ENCODE measurements at places on chromosomes 7 and 10.

DNA sequence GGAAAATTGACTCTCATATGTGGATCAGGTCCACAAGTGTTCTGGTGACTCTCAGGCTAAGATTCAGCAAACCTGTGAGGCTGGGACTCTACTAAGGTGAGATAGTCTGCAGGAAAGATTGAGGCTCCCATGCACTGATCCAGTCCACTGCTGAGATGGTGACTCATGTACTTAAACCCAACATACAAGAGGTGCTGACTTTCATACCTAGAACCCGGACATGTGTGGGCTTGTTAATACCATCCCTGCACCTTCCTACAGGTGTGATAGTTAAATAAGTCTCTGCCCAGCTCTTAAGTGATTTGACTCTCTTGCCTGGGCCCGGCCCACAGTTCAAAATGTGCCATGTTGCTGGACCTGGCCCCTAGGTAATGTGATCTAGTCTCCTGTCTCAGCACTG lies 27.1 kb upstream of the ZNF107 start:
- DNase-seq = no peak

GRCh38 chr10:7484456-7485243 lies 73.8 kb upstream of the SFMBT2 start:
- DNase-seq = no peak

DNA sequence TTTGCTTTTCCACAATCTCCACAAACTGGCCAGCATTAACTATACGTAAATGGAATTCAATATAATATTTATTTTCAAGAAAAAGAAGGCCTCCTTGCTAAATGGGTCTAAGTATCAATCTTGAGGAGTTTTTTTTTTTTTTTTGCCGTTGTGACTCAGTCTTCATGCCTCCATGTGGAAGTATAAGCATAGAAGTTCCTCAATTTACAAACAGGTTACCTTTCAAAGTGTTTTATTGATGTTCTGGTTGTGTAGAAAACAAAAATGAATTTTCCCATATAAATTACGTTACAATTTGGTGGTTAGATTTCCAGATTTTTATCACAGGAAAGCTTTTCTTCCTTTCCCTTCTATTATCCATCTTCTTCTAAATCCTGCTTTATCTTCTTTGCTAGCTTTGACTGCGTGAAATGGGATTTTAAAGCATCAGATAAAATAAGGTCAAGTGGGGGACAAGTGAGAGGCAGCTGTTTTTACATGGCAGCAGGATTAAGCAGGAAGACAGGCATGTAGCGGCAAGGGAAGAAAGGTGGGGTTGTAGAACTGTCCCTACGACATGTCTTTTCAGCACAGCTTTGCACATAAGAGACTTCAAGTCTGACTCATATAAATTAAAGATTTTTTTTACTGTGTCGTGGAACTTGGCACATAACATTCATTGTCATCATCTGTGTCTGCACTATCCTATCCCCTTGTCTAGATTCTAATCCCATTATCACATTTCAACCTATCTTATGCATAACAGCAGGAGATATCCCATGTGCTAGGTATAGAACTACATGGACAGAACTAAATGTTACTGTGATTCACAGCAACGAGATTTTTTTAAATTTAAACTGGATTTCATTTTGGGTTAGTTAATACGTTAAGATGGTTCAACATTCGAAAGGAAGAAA lies 135.3 kb upstream of the FAM3C start:
- no peak for DNase-seq

- no peak for DNase-seq
These were observed 146.8 kb upstream of the PRKCQ start for GRCh38 chr10:6726924-6727323.

GRCh38 chr7:84469034-84469433 lies 274.4 kb upstream of the SEMA3A start:
- no peak for DNase-seq

DNA sequence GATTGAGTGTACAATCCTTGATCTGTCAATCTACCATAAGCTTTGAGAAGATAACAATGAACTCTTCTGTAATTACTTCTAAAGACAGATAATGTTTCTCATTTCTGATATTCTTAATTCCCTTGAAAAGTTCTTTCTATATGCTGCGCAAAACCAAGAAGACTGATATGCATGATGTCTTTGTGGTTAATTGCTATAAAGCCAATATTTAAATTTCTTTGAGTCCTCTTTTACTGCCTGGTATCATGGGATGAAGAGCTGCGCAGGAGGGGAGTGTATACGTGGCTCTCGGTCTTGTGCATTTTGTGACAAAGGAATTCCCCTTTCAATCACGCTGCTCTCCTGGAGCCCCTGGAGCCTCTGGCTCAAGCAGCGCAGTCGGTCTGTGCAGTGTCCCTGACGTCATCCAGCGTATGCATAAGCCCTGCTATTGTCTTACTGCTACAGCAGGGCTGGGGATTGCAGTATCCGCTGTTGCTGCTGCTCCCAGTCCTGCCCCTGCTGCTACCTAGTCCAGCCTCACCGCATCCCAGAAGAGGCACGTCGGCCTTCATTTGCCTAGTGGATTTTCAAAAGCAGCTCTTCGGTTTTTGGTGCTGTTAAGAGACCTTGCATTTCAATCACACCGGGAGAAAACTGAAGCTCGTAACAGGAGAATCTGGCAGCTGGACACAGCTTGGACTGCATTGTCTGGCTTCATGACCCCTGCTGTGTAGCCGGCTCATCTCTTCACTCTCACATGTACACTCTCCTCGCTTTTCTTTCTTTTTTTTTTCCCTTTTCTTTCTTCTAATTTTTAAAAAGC lies 66.7 kb downstream of the ST7 start:
- peak; percentile 81 for DNase-seq

- no peak for DNase-seq
These were observed 267.2 kb upstream of the SLC26A5 start for GRCh38 chr7:103712991-103713778.

- peak; percentile 75 for DNase-seq
These were observed 245.9 kb downstream of the MTERF1 start for GRCh38 chr7:91634485-91635177.

DNA sequence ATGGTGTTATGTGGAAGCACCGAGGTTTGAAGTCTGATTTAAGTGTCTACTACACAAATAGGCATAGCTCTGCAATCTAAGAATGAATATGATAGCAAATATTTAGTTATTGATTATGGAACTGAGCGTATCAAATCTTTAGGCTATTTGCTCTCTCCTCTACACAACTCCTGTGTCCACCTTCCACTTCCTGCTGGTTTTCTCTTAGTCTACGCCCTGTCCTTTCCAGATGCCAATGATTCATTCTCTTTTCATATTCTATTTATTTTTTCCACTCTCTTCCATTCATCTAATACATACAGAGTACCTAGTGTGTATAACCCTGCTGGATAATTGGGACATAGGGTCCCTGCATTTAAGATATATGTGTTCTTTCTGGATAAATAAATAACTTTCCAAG lies 83.7 kb downstream of the DGKB start:
- no peak for DNase-seq

DNA sequence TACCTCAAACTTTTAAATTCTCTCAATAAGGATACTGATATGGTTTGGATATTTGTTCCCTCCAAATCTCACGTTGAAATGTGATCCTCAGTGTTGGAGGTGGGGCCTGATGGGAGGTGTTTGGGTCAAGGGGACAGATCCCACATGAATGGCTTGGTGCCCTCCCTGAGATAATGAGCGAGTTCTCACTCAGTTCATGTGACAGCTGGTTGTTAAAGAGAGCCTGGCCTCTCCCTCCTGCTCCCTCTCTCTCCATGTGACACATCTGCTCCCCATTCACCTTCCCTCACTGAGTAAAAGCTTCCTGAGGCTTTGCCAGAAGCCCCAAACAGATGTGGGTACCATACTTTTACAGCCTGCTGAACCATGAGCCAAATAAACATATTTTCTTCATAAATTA lies 19.2 kb downstream of the ABCB4 start:
- no peak for DNase-seq

GRCh38 chr7:51023547-51023946 lies 240.9 kb upstream of the GRB10 start:
- no peak for DNase-seq

DNA sequence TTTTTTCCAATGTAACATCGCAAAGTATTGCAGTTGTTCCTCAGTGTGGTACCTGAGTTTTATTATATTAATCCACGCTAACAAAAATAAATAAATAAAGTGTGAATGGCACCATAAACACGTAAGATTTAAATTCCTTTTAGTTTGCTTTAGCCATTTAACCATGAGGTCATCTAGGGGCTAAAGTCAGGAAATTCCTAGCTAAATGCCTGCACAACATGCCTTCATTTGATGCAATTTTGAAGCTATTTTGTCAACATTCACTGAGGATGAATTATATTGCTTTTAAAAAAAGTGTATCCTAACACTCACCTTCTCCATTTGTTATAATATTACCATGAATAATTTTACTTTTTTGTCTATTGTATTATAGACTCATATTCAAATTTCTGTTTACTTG lies 714.4 kb downstream of the GATA3 start:
- no peak for DNase-seq

- no peak for DNase-seq
These were observed 55.1 kb downstream of the CPED1 start for GRCh38 chr7:121043314-121044234.

DNA sequence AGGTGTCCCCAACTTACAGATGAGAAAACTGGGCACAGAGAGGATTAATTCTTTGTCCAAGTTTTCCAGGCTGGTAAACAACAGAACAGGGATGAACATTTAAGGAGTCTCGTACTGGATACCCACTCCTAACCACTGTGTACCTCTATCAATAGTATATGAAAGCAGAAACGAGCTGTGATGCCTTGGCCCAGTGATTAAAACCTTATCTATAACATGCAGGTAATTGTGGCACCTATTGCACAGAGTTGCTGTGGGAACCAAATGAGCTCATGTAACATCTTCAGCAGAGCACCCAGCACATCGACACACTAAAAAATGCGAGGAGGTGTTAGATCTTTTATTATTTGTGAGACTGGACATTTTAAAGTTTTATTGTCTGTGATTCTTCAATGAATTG lies 1.6 kb downstream of the TMEM273 start:
- no peak for DNase-seq

GRCh38 chr10:30724296-30724695 lies 94.7 kb upstream of the LYZL2 start:
- no peak for DNase-seq

DNA sequence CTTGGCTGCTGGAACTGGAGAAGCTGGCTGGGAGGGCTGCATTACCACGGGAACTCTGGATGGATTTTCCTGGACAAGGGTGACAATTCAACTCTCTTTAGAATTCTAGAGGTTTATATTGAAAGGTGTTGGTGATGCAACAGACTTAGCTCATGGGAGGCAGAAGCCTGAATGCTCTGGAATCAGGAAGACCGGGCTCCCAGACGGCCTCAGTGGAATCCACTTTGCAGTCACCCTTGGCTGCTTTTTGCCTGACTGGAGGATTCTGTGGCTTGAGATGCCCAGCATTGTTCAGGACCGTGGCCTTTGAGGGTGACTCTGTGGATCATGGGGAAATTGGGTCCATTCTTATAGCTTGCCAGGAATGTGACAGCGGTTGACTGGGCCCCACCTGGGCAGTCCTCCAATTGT lies 32.3 kb downstream of the PYROXD2 start:
- no peak for DNase-seq

GRCh38 chr7:107693396-107693795 lies 32.8 kb downstream of the SLC26A4 start:
- DNase-seq = no peak

- no peak for DNase-seq
These were observed 314.3 kb upstream of the ZMIZ1 start for GRCh38 chr10:78754269-78755062.

DNA sequence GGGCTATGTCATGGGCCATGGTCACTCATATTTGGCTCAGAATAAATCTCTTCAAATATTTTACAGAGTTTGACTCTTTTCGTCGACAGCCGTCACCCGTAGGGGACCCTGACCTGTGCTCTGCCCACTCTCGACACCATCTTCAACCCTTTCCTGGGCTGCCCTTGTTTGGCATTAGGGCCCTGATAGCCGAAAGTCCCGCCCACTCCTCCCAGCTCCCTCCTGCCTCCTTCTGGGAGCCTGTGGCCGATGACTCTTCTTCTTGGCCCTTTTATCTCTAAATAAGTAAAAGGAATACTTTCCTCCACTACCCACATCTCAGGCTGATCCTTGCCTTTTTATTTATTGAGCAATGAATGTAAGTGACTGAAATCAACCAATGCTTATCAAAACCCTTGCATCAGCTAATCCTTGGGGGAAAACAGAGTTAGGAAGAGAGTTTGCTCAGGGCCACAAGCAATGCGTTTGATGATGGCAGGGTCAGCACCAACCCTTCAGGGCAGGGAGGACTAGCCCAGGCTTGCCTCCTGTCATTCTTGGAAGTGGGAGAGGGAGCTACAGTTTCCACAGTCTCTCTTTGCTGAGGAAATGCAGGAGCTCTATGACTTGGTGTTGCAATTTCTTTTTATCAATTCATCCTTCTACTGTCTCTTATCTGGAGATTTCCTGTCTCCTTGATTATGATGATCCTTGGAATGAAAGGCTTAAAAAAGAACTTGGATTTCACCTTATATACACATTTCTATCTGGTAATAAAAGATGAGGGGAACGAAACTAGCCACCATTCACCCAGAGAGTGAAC lies 218.2 kb upstream of the PODXL start:
- no peak for DNase-seq

- DNase-seq = no peak
These were observed 20.6 kb upstream of the HDAC9 start for GRCh38 chr7:18474944-18475343.

GRCh38 chr7:149776289-149776688 lies 2.9 kb upstream of the ZNF467 start:
- no peak for DNase-seq

- no peak for DNase-seq
These were observed 43.0 kb downstream of the CH25H start for GRCh38 chr10:89164080-89164479.

GRCh38 chr10:97647556-97647955 lies 7.1 kb downstream of the PI4K2A start:
- no peak for DNase-seq

GRCh38 chr10:3801558-3802192 lies 16.7 kb upstream of the KLF6 start:
- no peak for DNase-seq

GRCh38 chr10:96695975-96696634 lies 24.2 kb downstream of the PIK3AP1 start:
- DNase-seq = no peak

- no peak for DNase-seq
These were observed 6.6 kb downstream of the UFSP1 start for GRCh38 chr7:100882785-100883526.

DNA sequence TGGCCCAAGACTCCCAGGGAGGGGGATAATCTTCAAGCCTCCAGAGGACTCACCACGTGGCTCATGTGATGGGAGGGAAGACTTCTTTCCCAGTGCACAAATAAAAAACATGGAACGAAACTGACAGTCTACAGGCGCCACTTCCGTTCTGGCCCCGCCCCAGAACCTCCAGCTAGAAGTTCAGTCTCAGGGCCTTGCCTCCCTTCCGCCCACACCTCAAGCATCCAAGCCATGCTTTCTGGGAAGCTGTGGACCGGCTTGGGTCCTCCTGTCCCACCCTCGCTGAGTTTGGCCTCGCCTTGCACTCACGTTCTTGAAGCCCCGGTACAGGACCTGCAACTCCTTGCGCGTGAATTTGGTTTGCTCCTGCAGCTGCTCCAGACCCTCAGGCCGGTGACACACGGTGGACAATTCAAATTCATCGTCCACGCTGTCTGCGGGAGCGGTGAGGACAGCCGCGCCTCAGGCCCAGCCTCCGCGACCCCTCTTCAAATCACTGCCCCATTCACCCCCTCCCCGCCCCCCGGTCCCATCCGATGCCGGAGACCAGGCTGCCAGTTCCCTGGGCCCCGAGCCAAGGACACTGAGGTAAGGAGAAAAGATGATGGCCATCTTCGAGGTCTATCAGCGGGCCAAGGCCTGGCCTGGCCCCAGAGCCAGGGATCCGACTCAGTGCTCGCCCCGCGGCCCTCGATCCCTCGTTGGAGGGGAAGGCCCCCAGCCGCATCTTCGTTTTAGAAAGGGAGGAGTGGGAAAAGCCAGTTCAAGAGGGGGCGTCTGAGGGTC lies 10.7 kb upstream of the OGA start:
- DNase-seq = no peak
